ENCODE measurements at places on chromosomes 11 and 22.

DNA sequence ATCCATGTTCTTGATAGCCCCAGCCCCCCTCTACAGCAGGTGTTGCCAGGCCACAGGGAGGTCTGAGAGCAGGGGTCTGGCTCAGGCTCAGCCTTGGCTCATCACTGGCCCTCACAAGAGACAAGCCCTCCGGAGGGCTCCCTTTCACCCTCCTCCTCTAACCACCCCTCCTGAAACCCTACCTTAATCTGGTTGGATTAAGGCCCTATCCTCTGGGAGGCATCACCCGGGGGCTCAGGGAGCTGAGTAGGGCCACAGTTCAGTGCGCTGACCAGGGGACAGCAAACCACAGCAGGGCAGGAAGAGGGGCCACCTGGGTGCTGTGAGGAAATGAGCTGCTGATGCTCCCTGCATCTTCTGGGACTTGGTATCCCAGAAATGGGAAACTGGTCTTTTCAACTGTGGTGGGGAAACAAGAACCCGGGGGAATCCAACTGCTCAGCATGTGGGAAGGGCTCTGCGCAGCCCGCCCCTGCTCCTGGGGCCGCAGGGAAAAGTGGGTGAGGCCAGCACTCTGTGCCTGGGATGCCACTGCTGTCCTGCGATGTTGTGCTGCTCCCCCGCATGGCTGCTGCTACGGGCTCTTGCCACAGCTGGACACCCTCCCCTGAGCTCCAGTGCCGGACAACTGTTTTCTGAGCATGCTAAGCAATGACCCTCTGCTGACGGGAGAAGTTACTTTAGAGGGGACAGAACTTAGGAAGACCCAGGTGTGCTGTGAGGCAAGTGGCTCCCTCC is 17.5 kb downstream of the ADORA2A start:
- DNase-seq, result no peak

GRCh38 chr22:36323182-36323854 is 64.4 kb downstream of the MYH9 start:
- DNase-seq, result no peak

DNA sequence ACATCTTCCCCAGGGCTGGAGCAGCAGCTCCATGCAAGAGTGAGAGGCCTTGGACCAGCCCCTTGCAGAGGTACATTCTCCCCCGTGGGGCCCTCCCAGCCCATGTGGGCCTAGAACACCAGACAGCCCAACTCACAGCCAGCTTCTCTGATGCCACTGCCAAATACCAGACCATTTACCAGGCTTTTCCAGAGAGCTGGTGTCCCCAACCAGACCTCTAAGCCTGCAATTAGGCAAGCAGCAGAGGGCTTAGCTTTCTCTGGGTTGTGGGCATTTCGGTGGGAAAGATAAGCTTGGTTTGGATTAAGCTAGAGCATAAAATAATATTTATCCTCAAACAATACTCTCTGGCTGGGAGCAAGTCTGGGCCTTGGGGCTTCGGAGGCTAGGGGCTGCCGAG is 75.6 kb downstream of the TP53I11 start:
- DNase-seq, result no peak

- DNase-seq, result no peak
These were observed 122.0 kb downstream of the SLC17A6 start for GRCh38 chr11:22460181-22460580.

- DNase-seq, result no peak
These were observed 39.3 kb downstream of the DUSP8 start for GRCh38 chr11:1532606-1533341.

DNA sequence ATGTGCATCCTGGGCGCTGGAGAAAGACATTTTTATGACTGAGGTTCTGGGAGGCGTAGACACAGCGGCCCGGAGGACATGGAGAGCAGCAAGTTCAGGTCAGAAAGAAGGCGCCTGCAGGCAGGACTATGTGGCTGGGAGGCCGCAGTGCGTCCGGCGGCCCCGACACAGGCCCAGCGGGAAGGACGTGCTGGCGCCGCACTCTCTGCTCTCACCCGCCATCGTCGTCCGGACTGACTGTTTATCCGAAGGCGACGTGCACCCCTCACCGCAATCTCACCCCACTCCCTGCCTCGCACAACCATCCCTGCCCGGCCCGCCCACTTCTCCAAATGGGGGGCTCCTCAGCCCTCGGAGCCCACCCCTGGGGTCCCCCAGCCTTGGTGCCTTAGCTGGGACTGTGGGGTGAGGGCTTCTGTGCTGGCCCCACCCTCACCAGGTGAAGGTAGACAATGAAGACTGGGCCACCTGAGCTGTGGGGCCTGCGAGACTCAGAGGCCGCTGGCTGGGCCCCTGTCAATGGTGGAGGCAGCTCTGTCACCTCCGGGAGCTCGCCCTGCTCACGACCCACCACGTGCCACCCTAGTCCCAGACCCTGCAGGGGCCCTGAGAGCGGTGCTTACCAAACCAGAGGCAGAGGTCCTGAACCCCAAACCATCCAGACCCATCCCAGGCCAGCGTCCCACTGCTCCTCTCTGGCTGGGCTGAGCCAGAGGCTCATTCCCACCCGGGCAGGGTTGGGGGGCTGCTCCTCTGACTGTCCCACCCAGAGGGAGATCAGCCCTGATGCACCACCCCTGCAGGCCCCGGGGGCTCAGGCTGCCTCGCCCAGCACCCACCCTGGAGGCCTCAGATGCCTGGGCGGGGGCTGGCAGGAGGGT is 16.2 kb upstream of the MUC5B start:
- DNase-seq, result no peak

- DNase-seq, result no peak
These were observed 1.7 kb downstream of the RASL10A start for GRCh38 chr22:29313576-29314466.

DNA sequence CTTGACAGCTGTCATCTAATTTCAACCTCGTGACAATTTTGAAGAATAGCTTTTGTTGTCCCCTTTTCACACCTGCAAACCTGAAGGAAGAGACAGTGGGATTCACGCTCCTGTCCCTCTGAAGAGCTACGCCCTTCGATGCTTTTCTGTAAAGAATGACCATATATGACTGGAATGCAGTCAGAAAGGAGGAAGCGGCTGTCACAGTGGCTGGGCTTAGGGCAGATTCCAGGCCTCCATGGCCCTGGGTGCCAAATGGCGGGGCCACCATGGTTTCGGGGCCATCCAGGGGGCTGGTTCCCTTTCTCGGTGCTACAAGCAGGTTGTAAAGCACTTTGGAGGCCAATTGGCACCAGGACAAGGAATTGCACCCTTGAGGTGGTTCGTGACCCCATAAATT is 22.2 kb upstream of the FGF19 start:
- no peak for DNase-seq

GRCh38 chr11:13949876-13950275 is 12.6 kb upstream of the SPON1 start:
- no peak for DNase-seq

GRCh38 chr22:46408568-46409506 is 73.3 kb downstream of the TRMU start:
- no peak for DNase-seq

DNA sequence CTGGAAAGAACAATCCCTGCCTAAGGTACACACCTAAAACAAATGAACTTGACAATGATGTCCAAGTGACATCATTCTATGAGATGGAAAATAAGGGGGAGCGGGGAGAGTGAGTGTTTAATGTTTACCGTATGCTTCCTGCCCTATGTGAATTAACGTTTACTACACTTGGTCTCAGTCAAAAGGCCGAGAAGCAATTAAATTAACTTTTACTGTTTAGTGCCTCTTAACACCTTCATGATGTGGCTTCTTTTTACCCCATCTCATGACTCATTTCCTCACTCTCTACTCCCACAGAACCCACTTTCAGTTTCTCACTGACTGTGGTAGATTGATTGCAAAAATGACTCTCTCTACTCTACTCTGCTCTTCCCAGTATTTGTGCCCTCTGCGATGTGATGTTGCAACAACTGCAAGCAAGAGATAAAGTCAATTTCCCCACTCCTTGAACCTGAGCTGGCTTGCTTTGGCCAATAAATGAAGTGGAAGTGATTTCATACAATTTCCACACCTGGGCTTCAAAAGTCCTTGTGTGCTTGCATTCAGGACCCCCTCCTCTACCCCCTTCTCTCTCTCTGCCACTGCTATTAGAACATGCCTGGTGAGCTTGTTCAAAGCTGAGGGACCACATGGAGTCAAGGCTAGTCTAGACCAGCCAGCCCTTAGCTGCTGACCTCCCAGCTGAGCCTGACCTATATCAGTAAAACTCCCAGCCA is 11.6 kb upstream of the ALKBH3 start:
- no peak for DNase-seq

DNA sequence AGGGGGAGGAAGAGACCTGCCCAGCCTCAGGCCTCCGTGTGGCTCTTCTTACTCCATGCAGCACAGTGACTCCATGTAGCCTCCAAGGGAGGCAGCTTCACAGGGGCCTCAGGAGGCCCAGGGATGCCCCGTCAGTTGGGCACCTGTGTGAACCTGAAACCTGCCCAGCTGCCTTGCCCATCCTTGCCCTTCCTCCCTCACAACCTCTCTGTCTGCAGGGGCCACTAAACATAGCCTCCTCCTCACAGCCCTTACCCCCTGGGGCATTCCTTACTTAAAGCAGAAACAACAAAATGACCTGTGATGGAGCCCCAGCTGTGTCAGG is 7.1 kb downstream of the LRRC32 start:
- DNase-seq, result no peak

Measured in activated B cell treated with CpG ODN at 0.5 μM for 24 hours (primary cell).